ENCODE measurements at places on chromosomes 13 and 19.

DNA sequence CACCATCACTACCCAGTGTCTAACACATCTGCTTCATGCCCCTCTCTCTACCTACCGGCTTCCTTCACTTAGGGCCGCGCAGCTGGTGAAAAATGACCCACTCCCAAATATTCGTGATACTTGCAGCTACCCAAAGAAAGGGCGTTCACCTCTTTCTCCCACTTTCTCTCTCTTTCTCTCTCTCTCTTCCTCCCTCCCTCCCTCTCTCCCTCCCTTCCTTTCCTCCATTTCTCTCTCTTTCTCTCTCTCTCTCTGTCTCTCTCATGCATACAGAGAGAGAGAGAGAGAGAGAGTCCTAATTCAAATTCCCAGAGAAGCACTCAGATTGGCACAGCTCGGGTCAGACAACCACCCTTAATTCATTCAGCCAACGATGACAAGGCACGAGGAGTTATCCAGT is 27.7 kb upstream of the POP4 start:
- DNase-seq = no peak

GRCh38 chr13:25153736-25154135 is 18.4 kb downstream of the AMER2 start:
- no peak for DNase-seq

GRCh38 chr13:79393564-79394249 is 12.3 kb downstream of the RBM26 start:
- DNase-seq = peak; percentile 87

- no peak for DNase-seq
Observed at GRCh38 chr19:47176627-47177090, 46.0 kb downstream of the SAE1 start.
